DND-41 (cell line): ENCODE measurements at places on chromosomes 7 and 10.
A peak's percentile ranks its signal among the peaks of the same experiment; 100 is the strongest.

GRCh38 chr7:80851896-80852476, 66.9 kb downstream of the SEMA3C start:
- no peak for DNase-seq

DNA sequence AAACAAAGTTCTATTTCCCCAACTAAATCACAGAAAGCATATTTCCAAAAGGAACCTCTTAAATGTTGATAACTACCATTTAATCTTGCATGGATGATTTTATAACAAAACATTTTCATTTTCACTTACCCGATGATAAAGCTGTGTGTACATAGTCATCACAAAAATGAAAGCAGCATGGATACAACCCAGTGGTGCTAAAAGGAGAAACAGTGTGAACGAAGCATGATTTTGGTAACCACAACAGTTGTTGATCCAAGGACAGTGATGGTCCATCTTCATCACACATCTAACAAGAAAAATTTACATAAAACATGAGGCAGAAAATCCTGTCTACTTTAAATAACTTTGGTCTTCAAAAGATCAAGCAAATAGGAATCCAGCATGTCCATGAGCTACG, 4.7 kb downstream of the ZDHHC6 start:
- no peak for DNase-seq

GRCh38 chr10:33031815-33032653, 74.0 kb upstream of the ITGB1 start:
- DNase-seq: no peak

GRCh38 chr10:77873536-77874380, 52.8 kb downstream of the DLG5 start:
- DNase-seq: peak; percentile 71

DNA sequence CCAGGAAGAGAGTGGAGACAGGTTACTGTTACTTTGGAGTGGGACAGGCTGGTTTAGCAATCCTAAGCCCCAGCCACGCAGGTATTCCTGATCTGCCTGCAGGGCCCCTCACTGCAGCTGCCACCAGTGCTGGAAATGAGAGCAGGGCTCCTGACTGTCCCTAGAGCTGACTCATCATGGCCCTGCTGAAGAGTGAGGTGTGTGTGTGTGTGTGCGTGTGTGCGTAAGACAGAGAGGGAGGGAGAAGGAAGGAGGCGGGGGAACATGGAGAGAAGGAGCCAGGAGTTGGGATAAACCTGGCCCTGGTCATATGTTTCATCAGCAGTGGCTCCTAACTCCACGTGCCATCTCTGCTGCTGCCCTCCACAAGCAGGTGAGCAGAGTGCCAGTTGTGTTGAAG, 3.6 kb downstream of the FOXI2 start:
- no peak for DNase-seq

GRCh38 chr7:41107938-41108448, 594.9 kb downstream of the INHBA start:
- DNase-seq: no peak

DNA sequence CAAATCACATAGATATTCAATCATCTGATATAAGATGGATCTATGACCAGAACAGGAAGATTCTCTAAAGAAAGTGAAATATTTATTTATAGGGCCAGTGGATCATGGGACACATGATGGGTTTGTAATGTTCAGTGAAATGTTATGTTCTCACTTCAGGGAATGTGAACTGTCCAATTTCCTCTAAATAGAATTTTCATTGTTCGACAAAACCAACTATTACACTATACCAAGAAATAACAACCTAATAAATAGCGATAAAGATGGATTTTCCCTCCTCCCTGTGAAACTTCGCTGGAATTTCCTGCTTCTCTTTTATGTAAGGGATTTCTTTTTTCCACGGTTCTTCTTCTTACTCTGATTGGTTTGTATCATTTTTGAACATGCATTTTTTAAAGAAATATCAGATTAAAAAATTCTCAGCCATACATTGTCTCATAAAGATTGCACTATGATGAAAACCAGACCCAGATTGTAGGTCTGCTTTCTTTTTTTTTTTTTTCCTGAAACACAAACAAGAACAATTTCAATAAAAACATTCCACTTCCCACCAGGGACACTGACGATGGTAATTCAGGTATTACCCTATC, 139.8 kb upstream of the ZEB1 start:
- no peak for DNase-seq

GRCh38 chr10:13987446-13987845, 343.3 kb downstream of the FRMD4A start:
- no peak for DNase-seq

DNA sequence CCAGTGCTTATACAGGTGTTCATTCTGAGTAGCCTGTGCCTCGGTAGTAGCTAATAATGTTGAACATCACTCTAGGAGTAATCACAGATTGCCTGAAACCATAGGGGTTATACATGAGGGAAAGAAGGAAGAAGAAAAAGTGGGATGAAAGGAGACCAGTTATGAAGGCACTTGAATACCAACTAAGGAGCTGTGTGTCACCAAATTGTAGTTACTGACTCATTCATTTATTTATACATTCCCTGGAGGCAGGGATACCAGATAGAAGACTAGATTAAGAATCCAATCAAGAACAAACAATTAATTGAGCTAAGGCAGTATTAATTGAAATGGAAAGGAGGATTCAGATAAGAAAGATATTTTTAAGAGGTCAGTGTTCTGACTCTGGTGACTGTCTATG, 129.6 kb upstream of the PRPS1L1 start:
- no peak for DNase-seq

DNA sequence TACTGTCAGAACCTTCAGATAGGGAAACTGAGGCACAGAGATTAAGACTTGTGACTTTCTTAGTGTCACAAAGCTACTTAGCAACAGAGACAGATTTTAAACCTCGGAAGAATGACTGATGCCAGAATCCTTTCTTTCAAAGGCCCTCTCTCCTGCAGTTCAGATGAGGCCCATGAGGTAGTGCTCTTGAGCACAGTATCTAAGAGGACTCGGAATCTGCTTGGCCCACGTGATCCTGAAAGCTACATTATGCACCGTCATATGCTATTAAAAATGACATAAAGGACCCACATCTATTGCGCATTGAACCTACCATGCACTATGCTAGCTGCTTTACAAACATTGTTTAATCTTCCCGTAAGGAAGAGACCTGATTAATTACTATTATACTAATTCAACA, 355.9 kb downstream of the SFMBT2 start:
- no peak for DNase-seq

DNA sequence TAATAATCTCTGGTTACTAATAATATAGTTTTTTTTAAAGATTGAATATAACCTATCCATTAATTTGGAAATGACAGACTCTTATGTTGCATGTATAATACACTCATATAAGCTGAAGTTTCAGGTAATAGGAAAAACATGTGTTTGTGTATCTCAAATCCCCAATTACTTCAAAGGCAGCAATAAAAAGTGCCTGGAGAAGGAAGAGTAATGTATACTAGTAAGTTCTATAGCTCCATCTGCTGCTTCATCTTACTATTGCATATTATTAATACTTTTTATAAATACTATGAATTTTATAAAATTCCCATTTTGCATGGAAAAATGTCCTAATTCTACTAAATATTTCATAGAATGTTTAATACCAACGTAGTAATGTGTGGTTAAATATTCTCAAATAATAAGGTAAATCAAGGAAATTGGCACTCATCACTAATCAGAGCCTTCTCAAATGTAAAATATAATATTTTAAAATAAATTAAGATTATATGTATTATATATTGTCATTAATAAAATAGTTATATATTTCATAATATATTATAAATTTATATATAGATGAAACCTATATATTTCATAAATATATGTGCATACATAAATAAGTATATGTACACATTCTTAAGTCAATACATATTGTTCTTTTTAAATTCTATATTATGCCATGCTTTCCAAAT, 311.9 kb downstream of the HGF start:
- no peak for DNase-seq

DNA sequence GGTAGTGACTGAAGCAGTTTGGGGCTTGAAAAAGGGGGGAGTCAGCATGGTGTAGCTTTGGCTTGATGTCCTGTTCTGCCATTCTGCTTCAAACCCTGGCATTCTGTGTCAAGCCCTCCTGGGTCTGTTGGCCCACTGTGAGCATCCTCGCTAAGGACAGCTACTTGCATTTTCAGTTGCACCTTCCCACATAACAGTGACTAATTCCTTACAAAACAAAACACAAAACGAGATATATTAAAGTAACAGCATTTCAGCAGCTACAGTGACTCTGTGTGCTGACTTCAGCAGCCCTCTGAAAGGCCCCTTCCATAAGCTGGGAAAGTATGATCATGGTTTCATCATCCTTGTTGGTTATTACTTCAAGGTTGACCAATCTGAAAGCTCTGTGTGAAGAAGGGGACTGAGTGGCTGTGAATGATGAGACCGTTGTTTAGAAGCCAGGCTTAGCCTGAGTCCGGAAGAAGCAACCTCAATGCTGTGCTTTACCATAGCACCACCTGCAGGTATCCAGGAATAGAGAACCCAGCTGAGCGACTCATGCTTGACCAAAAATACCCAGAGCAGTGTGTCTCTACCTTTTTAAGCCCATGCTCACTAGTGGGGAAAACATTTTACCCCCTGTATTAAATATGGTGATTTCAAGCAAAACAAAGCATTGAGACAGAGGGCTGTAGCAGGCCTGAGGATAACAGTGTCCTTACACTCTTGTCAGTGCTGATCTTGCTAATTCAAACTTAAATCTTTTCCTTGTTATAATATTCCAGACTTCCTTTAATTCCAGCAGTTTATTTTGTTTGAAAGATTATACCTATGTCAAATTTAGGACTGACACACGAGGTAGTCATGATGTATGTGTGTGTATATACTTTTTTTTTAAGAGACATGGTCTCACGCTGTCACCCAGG, 42.6 kb upstream of the CC2D2B start:
- peak; percentile 20 for DNase-seq

DNA sequence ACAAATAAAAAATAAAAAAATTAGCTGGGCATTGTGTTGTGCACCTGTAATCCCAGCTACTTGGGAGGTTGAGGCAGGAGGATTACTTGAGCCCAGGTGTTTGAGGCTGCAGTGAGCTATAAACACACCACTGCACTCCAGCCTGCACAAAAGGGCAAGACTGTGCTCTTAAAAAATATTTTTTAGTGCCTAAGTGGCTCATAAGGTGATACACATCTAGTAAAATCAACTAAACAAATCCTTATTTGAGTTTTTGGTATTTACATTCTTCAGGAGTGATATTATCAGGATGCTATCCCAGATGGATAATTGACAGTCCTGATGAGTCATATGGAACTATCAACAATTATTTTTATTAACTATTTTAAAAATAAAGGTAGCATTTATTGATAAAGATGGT, 93.9 kb downstream of the EXOC6 start:
- DNase-seq: no peak

DNA sequence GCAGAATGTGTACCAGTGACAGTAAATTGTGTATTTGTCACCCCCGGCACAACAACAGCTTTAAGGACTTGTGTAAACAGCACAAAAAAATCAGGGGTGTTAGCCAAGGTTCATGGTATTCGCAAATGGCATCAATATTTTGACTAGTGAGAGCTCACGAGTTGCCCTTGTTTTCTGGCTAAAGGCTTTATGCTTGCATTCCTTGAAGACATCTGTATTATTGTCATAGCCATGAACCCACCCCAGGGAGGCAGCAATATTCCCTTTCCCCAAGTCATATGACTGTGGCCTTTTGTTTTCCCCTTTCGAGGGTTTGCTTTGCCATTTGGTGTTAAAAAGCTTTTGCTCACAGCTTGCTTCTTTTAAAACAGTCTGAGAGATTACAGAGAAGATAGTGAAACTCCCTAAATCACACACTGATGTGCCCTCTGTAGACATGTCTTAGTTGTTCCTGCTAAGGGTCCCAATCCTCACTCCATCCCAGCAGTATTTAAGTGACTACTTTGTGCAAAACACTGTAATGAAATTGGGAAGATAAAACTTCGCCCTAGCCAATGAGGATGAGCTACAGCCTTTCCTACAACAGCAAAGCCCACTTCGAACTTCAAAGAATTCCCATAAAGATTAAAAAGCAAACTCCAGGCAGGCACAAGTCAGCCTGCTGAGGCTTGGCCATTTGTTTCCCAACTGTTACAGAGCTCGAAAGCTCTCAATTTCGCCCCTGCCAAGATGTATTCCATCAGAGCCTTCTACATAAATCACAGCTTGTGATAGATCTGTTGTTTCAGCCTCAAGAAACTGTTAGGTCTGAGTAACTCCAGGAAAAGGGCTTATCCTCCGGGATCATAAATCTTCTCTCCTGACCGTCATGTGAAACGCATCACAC, 172.3 kb downstream of the ADAM12 start:
- no peak for DNase-seq

DNA sequence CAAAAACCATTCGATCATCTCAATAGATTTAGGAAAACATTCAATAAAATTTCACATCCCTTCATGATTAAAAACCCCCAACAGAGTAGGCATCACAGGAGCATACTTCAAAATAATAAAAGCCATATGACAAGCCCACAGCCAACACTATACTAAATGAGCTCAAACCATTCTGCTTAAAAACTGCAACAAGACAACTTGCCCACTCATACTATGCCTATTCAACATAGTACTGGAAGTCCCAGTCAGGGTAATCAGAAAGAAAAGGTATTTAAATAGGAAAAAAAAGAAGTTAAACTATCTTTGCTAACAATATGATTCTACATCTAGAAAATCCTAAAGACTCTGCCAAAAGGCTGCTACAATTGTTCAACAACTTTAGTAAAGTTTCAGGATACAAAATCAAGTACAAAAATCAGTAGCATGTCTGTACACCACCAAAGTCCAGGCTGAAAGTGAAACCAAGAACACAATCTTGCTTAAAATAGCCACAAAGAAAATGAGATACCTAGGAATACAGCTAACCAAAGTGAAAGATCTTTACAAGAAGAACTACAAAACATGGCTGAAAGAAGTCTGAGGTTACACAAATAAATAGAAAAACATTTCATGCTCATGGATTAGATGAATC, 882.6 kb downstream of the GRM8 start:
- no peak for DNase-seq

DNA sequence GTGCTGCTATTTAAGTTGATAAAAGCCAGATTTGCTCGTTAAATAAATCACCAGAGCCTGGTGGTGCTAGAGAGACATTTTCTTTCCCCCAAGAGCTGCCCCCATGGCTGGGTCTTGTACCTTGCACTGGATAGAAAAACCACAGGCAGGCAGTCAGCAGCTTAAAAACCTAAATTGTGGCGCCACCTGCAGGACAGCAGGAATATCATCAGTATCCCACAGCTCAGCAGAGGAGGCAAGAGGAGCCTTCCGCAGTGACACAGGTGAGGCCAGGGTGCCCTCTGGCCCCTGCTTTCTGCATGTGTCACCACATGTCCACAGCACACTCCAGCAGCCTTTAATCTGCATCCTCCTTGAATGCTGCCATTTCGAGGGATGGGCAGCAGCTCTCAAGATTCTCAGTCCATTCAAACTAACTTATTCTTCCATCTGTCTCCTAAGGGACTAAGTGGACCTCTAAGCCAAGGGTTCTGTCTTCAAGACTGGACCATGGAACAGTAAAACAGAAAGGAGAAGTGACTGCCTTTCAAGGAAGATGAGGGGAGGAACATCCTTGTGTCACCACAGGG, 4.5 kb upstream of the PLXNA4 start:
- peak; percentile 69 for DNase-seq
